Hair follicle dermal papilla cell (primary cell): ENCODE measurements at places on chromosomes 7 and 10. TPM values are rescaled to one million over a fixed set of nuclear protein-coding genes. Genes with fewer than 3 reads are reported as not detected.

Gene DCLRE1C
- 15.1 and 18.6 TPM in 2 replicates for total RNA-seq

Gene AFAP1L2
- 0.49 and 1.8 TPM in 2 replicates for total RNA-seq

Gene UNCX
- 0.12 TPM in 1 of 2 replicates, not detected in the other for total RNA-seq

Gene GPR26
- total RNA-seq = not detected in 2 replicates

Gene LBX1
- not detected in 2 replicates for total RNA-seq

Gene WNT2
- total RNA-seq = 6.3 and 7.5 TPM in 2 replicates

Gene LRIT1
- not detected in 2 replicates for total RNA-seq

Gene TCERG1L
- not detected in 2 replicates for total RNA-seq

Gene GPR146
- total RNA-seq = 1.2 and 1.6 TPM in 2 replicates

Gene CCDC126
- 11.1 and 12.3 TPM in 2 replicates for total RNA-seq

Gene PTPN20
- total RNA-seq = 3.8 and 5.2 TPM in 2 replicates
